ENCODE measurements at places on chromosomes 1 and 21.

DNA sequence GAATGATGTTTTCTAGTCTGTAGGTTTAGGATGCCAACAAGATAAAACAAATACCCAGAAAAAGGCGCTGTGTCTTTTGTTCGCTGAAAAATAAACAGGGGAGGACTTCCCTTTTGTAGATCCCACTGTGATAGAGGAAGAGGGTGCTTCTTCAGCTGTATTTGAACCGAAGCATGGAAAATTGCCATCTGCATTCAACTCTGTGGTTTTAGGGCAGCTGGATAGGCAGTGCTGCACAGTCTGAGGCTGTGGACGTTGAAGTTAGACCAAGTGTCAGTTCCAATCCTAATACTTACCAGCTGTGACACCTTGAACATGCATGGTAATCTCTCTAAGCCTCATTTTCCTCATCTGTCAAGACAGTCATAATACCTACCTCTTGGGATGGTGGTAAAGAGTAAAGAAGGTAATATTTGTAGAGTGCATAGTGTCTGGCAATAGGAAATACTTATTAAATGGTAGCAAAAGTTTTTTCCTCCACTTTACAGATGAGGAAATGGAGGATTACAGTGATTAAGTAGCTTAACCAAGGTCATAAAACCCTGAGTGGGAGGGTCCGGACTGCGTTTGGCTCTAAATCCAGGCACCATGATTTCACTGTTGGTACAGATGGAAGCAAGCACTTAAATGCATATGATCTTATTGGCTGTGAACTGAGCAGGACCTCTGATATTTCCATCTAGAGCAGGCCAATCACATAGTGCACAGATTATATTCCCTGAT, 48.5 kb downstream of the UTP25 start:
- DNase-seq = no peak

GRCh38 chr21:44716984-44717383, 5.6 kb upstream of the TSPEAR start:
- no peak for DNase-seq

- no peak for DNase-seq
These were observed 5.9 kb upstream of the A3GALT2 start for GRCh38 chr1:33326785-33327184.

DNA sequence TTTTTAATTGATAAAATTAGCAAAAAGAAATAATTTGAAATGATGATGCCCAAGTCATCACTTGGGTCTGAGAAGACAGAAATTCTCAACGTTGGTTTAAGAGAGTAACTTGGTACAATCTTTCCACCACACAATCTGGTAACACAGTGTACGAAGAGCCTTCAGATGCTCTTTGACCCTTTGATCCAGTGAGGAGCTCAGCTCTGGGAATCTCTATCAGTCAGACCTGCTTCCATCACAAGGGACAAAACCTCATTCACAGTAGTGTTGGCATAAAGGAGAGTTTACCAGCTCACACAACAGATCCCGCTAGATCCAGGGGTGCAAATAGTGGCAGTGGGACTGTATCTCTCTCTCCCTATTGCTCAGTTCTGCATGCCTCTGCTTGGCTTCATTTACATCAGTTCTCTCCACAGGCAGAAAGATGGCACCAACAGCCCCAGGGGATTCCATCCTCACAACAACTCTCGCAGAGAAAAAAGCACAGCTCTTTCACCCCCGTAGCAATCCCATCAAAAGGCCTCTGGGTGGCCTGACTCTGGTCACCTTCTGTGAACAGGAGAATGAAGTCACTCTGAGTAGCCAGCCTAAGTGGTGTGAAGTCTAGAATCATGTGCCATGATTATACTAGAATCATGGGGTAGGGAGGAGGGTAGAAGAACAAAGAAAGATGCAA, 119.7 kb downstream of the ZNF281 start:
- peak; percentile 21 for DNase-seq

- DNase-seq = no peak
These were observed 144.2 kb downstream of the LYPLAL1 start for GRCh38 chr1:219317762-219318353.

DNA sequence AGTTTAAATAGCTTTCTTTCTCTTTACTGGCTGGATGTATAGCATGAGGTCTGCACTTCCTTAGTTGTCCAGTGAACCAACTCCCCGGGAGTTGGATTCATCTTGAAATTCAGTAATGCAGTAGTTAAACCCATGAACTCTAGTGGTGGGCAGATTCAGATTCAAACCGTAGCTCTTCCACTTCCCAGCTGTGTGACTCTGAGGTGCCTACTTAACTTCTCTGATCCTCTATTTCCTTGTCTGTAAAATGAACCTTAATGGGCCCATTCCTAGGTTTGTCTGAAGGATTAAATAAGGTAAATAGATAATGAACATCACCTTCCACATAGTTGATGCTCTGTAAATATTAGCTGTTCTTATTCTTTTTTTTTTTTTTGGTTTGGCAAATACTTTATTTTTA, 16.5 kb downstream of the PIK3CD start:
- DNase-seq = no peak

DNA sequence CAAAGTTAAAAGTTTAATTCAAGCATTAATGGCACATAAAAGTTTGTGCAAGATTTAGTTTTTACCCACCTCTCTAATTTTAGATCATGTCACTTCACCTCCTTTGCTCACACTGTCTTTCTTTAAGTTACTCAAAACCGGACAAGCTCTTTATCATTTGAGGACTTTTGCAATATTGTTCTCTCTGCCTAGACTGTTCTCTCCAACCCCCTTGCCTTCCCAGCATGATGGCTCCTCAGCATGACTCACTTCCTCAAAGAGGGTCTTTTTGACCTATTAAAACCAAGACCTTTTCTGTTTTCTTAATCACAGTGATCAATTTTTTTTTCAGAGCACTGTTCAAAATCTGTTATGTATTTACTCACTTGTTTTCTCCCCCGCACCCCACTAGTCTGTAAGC, 61.3 kb downstream of the XKR8 start:
- DNase-seq = no peak

GRCh38 chr1:47183308-47184089, 6.3 kb downstream of the PDZK1IP1 start:
- DNase-seq = no peak

DNA sequence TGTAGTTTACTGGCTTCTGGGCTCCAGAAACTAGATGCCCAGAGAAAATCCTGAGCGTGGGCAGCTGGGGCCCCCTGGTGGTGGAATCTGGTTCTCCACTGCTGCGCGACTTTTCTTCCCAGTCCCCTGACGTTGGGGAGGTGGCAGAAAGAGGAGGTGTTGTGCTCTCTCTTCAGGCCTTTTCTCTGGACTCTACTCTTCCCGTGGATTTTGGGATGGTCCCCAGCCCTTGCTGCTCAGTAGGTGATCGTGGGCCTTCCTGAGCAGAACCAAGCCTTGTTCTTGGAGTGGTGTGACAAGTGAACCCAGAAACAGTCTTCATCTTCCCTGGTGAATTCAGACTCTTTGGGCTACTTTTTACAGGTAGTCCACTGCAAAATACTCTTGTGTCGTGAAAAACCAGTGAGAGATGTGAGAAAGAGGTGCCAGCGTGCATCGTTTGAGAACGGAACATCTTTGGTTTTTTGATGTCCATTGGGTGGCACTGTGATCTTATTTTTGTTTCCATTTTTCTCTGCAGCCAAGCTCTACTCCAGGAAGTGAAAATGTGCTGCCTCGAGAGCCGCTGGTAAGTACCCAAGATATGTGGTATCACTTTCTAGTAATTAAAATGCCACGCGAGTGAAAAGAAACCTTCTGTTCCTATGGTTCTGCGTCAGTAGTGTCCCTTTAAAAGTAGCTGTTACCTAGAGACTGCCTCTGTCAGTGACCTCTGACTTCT, 20.2 kb downstream of the PEX14 start:
- DNase-seq = peak; percentile 85

DNA sequence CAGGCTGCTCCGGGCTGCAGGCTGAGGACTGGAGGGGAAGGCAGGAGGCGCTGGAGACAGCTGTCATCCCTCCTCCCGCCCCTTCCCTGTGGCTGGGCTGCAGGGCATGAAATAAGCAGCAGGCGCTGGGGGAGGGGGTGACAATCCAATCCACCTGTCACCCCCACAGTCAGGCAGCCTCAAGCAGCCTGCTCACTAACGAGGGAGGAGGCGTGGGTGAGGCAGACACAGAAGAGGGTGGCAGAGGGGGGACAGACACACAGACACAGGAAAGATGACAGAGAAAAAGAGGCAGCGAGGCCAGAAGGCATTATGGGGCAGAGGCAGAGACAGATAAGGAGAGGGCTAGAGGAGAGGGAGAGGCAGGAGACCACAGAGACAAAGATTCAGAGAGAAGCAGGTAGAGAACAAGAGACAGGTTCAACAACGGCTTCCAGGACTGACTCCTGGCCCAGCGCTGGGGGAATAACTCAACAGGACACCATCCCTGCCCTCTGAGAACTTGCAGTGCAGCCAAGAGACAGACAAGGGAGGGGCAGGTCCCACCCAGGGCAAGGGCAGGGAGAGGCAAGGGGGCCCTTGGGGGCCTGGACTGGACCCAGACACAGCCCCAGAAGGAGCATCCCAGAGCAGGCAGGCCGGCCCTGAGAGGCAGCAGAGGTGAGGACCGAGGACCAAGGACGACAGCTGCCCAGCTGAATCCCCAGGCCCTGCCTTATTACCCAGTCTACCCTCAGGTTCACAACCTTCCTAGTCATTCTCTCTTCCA, 11.2 kb downstream of the MEF2D start:
- peak; percentile 38 for DNase-seq

DNA sequence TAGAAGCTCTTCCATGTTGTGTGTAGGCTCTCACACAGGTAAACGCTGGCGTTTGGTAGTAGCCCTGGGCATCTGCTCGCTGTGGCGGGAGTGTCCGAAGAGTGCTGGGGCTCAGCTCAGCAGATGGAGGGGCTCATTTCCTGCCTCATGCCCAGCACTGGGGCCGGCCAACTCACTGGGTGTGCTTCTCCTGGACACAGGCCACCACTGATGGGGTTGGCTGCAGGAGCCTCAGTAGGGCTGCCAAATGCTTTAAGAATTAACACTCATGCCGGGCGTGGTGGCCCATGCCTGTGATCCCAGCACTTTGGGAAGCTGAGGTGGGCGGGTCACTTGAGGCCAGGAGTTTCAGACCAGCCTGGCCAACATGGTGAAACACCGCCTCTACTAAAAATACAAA, 20.9 kb downstream of the UQCRHL start:
- DNase-seq = no peak

DNA sequence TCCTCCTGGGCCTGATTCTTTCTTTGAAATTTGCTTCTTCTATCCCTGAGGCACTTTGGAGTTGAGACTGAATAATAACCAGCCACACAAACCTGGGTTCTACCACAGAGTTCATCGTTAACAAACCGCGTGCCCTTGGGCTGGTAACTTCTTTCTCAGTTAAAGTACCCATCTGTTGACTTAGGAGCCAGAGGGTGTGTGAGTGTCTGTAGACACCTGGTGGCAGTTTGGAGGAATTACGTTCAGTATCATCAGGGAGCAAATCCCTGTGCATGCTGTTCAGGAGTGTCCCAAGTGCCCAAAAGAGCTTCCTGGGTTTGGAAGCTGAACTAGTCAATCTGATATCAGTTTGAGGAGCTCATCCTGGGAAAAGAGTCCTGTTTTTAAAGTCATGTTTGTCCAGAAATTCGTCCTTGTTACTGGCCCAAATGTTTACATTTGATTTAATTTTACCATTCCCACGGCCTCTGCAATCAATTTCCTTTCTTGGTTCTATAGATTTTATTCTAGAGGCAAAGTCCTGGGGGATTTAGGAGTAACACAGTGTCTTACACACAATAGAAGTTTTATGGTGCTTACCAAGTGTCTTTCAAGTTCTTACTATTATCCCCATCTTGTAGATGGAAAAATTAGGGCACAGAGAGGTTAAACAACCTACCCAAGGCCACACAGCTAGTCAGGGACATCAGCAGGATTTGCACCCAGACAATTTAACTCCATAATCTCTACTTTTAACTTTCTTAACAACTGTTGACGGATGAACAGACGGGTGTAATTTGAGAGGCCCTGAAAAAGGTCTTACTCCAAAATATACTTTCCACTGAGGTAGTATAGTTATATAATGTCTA, 26.7 kb upstream of the RPTN start:
- DNase-seq = peak; percentile 75

DNA sequence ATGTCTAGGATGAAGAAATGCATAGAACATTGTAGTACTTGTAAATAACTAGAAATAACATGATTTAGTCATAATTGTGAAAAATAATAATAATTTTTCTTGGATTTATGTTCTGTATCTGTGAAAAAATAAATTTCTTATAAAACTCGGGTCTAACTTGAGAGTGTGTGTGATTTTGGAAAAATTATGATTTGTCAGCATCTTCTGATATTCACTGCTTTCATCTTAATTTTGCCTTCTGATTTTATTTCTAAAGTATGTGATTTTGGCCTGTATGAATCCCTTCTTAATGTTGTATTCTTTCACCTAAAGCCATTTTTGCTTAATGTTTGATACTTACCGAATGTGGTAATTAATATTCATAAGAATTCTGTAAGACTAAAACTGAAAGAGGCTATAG, 14.3 kb downstream of the IFI44 start:
- no peak for DNase-seq

DNA sequence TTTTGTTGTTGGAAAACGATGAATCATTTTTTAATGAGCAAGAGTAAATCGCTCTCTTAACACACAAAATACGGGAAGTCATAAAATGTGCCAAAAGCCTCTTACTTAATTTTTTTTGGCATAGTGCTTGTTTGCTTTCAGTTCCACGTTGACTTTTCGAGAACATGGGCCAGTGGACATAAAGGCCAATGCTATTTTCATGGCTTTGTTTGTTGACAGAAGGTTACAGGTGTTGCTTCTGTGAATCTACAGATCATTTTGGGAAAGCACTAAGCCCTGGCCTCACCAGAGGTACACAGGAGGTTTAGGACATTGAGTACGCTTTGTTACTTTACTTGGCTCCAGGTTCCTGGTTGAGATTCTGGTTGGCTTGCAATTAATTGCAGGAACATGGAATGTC, 199.4 kb upstream of the HMCN1 start:
- no peak for DNase-seq

GRCh38 chr1:211480941-211481545, 10.9 kb downstream of the RD3 start:
- no peak for DNase-seq

DNA sequence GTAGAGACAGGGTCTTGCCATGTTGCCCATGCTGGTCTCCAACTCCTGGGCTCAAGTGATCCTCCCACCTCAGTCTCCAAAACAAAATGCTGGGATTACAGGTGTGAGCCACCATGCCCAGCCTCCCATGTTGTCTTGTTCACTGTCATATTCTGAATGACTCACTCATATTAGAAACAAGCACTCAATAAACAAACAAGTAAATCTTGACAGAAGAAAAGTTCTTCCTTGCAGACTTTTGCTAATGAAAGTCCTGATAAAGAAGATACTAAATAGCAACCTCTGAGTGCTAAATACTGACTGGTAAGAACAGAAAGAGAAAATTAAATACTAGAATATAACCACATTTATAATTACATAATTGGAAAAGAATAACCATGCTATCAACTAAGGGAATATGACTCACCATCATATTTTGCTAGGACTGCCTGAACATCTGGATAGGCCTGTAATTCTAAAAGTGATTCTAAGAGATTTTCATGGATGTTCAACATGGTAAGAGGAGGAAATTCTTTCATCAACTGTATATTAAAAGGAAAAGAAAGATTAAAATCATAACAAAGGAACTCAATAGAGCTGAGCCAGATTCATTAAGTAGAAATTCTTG, 37.3 kb downstream of the ST7L start:
- DNase-seq = no peak

Data from kidney tubule cell (primary cell).